ENCODE measurements at places on chromosomes 12 and 14.

DNA sequence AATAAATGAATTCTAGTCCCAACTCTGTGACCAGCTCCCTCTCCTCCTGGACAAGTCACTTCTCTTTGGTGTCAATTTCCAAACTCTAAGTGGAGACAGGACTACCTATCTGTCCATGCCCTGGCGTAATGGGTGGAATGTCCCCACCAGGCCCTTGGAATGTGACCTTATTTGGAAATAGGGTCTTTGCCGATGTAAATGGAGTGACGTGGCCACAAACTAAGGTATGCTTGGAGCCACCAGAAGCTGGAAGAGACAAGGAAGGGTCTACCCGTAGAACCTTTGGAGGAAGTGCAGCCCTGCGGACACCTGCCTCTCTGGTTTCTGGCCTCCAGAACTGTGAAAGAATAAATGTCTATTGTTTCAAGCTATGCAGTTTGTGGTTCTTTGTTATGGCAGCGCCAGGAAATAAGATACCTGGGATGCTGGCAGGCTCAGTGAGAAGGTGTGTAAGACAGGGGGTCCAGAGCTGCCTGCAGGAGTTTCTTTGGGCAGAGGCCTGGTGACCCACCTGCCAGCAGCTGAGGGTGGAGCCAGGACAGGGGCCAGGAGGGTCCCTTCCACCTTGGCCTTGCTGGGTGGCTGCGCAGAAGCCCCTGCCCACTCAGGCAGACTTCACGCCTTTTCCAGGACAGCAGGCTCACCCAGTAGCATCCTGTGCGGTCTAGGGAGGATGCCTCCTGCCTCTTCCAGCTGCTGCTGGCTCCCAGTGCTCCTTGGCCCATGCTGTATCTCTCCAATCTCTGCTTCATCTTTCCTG lies 45.8 kb downstream of the ARL6IP4 start:
- DNase-seq = no peak

GRCh38 chr14:57933349-57933748 lies 67.5 kb upstream of the SLC35F4 start:
- no peak for DNase-seq

DNA sequence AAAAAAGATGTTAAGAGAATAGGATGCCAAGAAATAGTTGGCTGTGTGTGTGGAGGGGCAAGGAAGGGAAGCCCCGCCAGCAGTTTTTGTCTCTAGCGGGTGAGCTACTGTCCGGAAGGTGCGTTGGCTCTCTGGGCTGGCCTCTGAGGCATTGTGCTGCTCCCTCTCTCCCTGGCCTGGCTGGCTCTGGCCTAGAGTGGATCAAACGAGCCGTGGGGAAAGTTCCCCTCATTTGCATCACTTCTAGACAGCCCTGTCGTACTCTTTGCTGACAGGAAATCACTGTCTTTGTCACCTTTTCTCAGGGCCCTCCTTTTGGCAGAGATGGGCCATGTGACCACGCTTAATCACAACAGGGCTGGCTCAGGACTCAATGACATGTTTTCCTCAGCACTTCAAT lies 236.1 kb upstream of the NPAS3 start:
- no peak for DNase-seq

DNA sequence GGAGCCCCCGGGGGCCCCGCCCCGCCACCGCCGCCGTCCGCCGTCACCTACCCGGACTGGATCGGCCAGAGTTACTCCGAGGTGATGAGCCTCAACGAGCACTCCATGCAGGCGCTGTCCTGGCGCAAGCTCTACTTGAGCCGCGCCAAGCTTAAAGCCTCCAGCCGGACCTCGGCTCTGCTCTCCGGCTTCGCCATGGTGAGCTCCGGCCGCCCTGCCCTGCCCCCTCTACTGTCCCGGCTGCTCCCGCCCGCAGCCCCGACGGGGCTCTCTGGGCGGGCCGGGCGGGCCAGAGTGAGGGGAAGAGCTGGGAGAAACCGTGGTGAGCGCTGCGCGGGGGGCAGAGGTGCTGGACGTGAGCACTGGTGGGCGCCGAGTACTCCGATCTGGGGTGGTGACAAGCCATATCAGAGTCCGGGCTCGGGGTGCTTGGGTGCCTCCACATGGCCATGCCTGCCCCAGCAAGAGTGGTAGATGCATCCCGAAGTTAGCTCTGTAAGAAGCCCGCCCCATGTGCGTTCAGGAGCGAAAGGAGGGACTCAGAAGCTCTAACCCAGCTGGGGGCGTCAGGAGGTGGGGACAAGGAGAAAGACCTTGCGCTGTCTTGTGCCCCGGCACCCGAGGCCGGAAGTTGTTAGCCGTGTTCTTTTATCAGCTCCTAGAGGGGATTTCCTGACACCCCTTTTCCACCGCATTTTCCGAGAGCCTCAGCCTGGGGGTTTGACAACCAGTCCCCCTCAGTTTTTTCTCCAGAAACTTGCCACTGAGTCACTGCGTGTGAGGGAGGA lies 717 bp downstream of the ORAI1 start:
- peak; percentile 28 for DNase-seq

GRCh38 chr12:75876832-75877762 lies 154.5 kb downstream of the PHLDA1 start:
- DNase-seq = no peak

DNA sequence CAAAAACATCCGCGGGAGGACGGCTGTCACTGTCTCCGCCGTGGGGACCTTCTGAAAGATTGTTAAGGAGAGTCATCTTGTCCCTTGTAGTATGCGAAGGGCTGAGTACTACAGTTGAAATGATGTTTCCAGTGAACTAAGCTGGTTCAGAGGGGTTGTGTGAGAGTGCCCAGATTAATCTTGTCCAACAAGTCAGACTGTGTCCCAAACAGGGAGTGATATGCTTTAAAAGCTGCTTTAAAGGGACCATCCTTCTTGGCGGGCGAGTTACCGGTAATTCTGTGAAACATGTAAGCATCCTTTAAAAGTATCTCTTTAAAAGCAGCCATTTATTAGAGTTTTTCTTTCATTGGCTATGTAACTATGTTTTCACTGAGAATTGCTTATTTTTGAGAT lies 1.1 kb downstream of the WDR20 start:
- DNase-seq = no peak

DNA sequence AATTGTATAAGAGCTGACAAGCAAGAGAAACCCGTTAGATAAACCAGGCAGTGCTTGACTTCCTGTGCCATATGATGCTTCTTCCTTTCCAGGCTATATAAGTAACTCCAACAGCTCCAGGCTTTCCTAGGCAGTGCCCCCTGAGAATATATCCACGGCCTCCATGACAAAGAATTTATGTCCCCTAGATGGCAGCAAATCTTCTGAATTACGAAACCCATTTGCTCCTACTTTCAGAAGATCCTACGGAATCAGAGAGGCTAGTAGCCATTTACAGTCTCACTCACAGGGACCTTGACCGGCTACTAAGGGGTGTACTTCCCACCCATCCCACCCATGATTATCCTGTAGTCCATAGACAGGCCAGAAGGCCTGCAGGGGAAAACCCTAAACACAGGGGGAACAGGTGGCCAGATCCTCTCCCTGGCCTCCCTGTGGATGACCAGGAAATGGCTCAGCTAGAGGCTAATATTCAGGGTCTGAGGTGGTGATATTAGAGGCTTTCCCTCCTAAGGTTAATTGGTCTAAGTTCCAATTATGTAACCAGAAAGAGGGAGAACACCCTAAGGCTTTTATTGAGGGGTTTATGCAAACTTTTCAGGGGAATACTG lies 77.2 kb upstream of the DCD start:
- DNase-seq = no peak

GRCh38 chr12:31363831-31364230 lies 37.9 kb upstream of the SINHCAF start:
- DNase-seq = no peak

- no peak for DNase-seq
Observed at GRCh38 chr12:49974677-49975317, 2.0 kb downstream of the AQP6 start.

- no peak for DNase-seq
Observed at GRCh38 chr12:30836656-30837445, 82.1 kb upstream of the CAPRIN2 start.

- no peak for DNase-seq
Observed at GRCh38 chr12:43551971-43552559, at the start of gene ADAMTS20. Gene ADAMTS20 (minus strand): TSS chr12:43552203. CDS start chr12:43551921, 282 bp downstream.

- no peak for DNase-seq
Observed at GRCh38 chr12:22624548-22624869, 462 bp upstream of the ETNK1 start.

DNA sequence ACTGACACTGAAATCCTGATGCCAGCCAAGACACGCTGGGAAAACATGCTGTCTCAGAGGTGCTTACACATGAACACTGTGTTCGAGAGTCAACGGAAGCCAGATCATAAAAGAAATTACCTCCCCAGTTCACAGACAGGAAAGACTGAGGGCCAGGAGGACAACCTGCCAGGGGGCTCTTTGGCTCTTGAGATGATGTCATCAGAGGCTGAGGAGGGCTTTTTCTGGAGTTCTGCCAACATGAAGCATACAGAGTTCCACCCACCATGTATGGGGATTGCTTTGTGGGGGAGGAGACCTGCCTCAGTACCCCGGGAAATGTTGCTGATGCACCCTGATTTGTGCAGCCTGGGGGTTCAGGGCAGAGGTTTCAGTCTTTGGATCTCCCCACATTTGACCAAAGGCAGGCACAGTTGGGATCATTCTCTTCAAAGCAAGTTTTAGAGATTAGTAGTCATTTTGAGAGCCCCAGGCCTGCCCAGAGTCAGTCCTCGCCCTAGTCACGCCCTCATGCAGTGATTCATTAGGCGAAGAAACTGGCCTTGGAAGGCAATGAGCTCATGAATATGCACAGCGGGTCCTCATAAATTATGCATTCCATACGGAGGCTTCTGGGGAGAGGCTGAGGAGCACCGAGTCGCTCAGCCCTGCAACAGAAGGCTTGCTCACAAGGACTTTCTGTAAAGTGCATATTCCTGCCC lies 34.9 kb upstream of the EML1 start:
- peak; percentile 93 for DNase-seq

- no peak for DNase-seq
Observed at GRCh38 chr12:77630344-77630743, 200.3 kb upstream of the NAV3 start.

DNA sequence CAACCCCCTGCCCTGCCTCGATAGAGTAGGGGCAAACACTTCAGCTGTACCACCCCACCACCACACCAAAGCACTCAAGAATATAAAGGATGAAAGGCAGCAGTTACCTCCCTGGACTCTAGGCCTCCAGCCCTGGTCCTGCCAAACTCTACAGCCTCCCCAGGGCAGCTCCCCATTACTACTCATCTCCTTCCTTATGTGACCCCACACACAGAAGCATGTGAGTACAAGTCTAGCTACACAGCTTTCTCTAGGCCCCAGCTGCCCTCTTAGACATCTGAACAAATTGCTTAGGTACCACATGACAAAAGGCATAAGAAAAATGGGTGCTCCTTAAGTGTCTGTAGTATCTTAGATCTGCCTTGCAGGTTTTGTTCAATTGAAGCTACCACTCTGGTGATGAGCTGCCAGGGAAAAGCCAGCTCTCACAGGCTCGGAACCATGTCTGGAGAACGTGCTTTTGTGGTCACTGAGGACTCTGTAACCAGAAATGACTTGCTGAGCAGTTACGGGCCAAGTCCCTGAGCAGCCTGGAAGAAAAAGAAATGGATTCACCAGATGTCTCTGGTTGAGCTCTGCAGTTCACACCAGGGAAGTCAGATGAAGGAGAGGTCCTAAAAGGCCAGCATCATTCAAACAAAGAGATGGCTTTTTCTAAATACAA lies 32.8 kb downstream of the FMNL3 start:
- peak; percentile 24 for DNase-seq

GRCh38 chr14:90140956-90141316 lies 79.1 kb downstream of the KCNK13 start:
- DNase-seq = peak; percentile 12

GRCh38 chr14:50766338-50766886 lies 64.5 kb downstream of the NIN start:
- no peak for DNase-seq

DNA sequence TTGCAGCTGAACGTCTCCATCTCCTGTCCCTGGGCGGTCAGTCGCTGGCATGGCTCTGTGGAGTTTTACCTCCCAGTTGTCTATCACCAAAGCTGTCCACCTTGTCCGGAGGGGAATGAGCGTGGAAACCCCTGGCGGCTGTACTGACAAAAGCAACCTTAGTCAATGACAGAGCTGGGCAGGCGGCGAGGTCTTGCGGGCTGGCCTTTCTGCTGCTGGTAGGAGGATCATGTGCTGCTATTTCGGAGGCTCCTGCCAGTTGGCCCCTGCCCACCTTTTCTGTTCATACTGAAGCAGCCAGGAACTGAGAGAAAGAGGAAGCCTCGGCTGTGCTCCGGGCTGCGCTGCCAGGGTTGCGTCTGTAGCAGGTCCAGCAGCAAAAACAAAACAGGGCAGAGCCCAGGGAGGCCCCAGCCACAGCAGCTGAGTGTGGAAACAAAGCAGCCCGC lies 57.7 kb downstream of the HMGA2 start:
- peak; percentile 90 for DNase-seq

GRCh38 chr14:72723858-72724530 lies 169.9 kb downstream of the DPF3 start:
- DNase-seq = no peak

DNA sequence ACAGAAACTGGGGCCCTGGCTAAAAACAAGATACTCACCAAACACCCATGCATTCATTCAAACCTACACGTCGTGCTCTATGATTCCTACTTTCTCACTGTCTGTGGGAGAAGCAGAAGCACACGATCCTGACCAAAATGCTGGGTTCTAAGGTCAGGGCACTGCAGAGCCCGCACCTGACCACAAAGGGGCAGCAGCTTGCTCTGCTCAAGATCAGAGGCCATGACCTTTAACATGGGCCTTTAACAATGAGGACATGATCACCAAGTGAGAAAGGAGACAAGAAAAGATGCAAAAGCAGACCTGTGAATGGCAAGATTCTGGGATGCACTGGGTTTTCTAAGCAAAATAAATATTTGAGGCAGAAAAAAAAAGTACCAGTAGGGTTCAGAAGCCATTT lies 40.1 kb upstream of the VPS33A start:
- DNase-seq = no peak

GRCh38 chr14:80055667-80056496 lies 155.4 kb downstream of the DIO2 start:
- peak; percentile 55 for DNase-seq

GRCh38 chr14:93926245-93926872 lies 785 bp upstream of the FAM181A start:
- DNase-seq = no peak
